ENCODE measurements at places on chromosomes 5 and 9. TPM values are rescaled to one million over a fixed set of nuclear protein-coding genes. Genes with fewer than 3 reads are reported as not detected.

Gene SPATA6L
- total RNA-seq, result 0.20 TPM

Gene GPR21
- total RNA-seq, result not detected

Gene PRDM9
- not detected for total RNA-seq

Gene ORM2
- total RNA-seq, result not detected

Gene RNF145
- total RNA-seq, result 44.7 TPM

Gene PCDHB15
- not detected for total RNA-seq

Gene BARX1
- total RNA-seq, result 58.2 TPM

Gene RHOBTB3
- total RNA-seq, result 22.0 TPM

Gene CARD9
- 2.7 TPM for total RNA-seq

GRCh38 chr5:165459232-165459631, 1953.8 kb downstream of the MAT2B start:
- no peak for DNase-seq

DNA sequence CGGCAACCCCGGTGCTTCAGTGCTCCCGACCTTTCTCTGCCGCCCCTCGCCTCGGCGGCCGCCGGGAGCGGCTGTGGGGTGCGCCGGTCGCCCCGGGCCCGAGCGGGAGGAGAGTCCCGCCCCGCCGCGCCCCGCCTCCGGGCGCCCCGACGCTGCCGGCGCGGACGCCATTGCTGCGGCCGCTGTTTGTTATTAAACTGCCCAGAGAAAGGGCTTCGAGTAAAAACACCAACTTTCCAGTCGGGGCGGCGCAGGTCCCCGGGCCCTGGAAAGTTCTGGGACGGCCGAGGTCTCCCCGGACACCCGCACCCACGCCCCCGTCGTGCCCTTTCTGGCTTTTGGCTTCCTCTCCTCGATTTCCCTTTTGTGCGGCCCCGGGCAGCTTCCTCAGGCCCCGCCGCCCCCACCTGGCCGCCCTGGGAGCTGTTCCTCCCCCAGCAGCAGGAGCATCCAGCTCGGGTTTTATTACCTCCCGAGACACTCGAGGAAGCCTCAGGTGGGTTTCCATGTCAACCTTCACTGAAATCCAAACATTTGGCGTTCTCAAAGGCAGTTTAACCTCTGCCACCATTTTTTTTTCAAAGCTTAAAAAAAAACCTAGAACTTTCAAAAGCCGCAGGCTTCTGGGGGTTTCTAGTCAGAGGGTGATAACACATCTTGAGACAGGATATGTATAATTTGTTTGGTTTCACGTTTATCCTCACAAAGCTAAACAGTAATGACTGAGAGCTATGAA, 334.4 kb downstream of the CWC27 start:
- peak; percentile 62 for DNase-seq

GRCh38 chr9:76692458-76693129, 71.6 kb upstream of the PCA3 start:
- no peak for DNase-seq

GRCh38 chr9:3809724-3810123, 283.9 kb upstream of the RFX3 start:
- peak; percentile 63 for DNase-seq

GRCh38 chr5:58156973-58157701, 302.7 kb downstream of the PLK2 start:
- DNase-seq, result no peak

- DNase-seq, result peak; percentile 3
These were observed 39.6 kb downstream of the WNK2 start for GRCh38 chr9:93223260-93224180.

GRCh38 chr9:3435732-3436131, 90.1 kb downstream of the RFX3 start:
- no peak for DNase-seq
